Activated naive CD4-positive, alpha-beta T cell (primary cell): ENCODE measurements at places on chromosomes 5 and 9.
A peak's percentile ranks its signal among the peaks of the same experiment; 100 is the strongest.

DNA sequence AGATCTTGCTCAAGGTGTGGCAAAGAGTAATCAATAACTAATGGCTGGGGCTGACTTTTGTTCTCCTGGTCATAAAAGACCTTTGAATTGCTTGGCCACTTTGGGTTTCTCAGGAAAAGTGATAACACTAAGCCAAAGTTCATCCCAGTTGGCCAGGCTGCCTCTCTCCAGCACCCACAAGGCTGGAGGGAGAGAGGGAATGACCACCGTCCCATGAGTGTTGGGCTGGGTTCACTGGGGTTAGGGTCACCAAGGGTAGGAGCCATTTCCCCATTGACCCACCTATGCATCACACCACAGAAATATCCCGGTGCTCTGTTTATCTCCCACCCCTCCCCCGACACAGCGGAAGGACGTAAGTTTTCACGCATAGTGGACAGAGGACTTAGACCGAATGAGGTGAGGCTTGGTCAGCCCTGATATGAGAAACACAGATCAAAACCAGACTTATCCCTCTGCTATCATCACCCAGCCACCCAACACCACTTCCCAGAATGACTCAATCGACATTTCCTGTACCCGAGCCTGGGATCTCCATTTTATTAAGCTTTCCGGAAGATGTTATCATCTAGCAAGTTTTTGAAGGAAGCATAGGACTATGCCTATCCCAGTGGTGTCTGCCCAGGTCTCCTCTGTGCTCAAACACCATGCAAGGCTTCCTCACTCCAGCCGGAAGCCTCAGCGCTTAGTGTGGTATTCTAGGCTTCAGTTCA, 27.0 kb upstream of the PPARGC1B start:
- DNase-seq, result no peak

DNA sequence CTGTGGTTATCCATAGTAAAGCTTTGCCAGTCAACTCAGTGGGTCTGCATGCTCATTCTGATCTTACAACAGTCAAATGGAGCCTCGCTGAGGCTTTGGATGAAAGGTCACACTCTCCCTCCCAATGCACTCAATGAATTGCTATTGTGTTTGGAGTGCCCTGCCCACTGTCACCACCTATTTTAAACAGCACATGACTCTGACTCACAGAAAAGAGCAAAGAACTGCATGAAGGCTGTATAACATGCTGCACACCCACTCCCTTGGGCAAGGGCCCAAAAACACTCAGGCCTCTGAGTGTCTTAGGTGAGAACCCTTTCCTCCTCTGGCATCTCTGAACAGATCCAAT, 118.7 kb upstream of the CCDC112 start:
- DNase-seq, result no peak

GRCh38 chr9:1759009-1759408, 256.1 kb upstream of the SMARCA2 start:
- DNase-seq, result no peak

DNA sequence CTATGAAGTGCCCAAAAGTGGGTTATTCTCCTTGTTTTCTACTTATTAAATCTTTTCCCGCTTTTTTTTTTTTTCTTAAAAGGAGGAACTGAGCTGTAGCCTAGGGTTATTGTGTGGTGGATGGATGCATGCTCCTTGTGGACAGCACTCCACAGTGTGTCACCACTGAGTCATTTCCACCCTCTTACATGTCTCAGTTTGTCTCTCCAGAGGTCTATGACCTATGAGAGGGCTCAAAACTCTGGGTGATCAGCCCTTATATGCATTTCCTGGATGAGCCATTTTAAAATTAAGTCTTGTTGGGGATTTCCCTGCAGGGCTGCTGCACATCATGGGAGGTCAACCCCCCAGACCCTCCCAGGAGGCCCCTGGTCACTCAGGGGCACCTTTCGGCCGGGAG, 102.2 kb upstream of the MOCS2 start:
- no peak for DNase-seq

GRCh38 chr9:16417161-16417560, 453.3 kb downstream of the BNC2 start:
- no peak for DNase-seq

DNA sequence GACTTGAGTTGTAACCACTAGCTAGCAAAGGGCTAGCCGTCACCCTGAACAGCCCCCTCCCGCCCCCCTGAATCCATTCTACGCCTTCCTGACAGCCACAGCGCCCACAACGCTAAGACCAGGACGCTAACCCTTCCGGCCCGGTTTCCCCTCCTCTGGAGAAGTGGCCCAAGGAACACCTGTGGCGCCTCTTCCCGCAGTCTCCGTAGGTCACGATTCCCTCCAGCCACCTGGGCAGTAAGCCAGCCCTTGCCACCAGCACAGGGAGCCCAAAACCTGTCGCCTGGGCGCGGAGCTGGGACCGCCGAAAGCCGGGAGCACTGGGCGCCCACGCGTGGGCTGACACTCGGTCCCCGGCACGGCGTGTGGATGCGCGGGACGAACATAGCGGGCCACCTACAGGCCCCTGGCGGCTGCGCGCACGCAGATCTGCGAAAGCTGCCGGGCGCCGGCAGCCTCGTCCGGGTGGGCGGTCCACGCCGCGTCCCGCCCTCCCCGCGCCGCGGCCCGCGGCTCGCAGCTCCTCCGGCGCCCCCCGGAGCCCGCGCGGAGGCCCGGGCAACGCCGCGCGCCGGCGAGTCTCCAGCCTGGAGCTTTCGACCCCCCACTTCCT, 596 bp downstream of the IRF1 start:
- peak; percentile 60 for DNase-seq

- DNase-seq, result no peak
Measured at GRCh38 chr9:83435301-83435700, 102.9 kb downstream of the FRMD3 start.

DNA sequence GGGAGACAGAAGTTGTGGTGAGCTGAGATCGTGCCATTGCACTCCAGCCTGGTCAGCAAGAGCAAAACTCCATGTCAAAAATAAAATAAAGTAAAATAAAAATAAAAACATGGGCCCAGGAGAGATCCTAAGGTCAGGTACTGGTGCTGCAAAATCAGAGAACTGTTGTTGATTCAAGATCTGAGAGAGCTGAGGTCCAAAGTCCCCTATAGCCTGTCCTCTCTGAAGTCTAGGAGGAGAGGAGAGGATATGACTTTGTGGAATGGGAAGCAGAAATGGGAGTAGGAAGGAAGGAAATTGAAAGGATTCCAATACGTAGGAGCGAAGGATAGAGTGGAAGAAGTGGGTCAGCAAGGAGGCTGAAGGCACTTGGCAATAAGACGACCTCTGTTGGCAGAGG, 4.6 kb upstream of the OR1L4 start:
- no peak for DNase-seq

DNA sequence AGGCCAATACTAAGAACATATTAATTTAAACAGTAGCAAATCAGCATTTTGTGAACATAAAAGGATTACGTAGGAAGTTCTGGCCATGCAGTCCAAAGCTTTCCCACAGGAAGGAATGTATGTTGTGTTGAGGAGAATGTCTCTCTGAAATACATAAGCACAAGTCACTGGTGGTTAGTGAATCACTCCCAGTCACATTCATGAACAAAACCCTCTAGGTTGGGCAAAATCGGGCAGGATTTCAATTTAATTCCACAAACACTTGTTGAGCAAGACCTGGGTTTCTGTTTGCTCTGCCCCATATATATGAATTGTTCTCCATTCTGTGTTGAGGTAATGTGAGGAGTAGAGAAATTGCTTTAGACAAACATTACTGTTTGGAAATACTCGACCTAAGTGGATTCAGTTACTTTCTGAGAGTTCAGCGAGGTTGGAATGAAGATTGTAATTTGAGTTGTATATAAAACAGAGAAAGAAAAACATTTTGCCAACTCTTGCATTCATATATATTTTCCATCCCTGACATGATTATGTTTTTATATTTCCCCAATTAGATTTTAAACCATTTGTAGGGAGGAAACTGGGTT, 127.6 kb upstream of the RPS23 start:
- DNase-seq, result no peak

DNA sequence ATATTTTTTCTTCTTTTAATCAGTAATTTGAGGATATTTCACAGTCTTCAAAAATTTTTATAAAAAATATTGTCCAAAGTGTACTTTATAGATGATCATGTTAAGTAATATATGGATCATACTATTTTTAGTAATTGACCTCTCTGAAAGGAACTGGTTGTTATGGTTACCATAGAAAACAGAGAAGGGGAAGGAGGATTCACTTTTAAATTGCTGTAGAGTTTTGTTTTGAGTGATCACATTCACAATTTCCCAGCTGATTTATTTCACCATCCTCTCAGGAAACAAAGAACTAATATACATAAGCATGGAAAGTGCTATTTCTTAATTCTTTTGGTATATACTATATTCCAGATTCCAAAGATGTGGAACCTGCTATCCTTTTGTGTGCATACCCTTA, 56.5 kb upstream of the NREP start:
- DNase-seq, result no peak

- DNase-seq, result no peak
Measured at GRCh38 chr5:29982457-29982856, 1211.0 kb upstream of the CDH6 start.
